ENCODE measurements at places on chromosomes 5 and 9. TPM values are rescaled to one million over a fixed set of nuclear protein-coding genes. Genes with fewer than 3 reads are reported as not detected.

GRCh38 chr5:176381979-176382378 lies 6.4 kb downstream of the NOP16 start:
- no peak for DNase-seq

DNA sequence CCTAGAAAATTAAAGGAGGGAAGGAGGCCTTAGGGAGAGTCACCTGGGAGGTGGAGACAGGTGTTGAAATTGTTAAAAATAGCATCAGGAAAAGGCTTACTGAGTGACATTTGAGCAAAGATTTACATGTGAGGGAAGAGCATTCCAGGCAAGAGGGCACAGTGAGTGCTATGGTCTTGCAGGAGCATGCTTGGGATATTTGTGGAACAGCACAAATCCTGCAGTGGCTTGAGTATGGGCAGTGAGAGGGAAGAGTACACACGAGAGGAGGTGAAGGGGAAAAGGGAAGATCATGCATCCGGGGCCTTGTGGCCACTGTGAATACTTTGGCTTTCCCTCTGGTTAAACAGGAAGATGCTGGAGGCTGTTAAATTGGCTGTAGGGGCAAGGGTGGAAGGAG lies 36.6 kb downstream of the ACER2 start:
- no peak for DNase-seq

DNA sequence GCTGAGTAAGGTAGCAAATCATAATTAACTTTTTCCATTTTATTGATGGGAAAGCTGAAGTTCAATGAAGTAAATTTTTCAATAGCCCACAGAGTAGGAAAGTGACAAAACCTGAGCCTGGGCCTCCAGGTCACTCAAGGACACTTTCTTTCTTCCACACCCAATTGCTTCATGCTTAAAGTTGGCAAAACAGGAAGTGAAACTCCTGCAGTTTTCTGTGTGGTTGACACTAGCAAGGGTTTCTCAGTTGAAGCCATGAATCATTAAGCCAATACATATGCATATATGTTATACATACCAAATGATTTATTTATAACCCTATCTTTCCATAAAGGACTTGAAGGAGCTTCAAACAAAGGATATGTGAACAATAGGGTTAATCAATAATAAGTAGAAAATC lies 13.9 kb downstream of the TLR4 start:
- no peak for DNase-seq

ACTBL2 gene
- total RNA-seq = not detected

LMX1B gene
- 0.05 TPM for total RNA-seq

- no peak for DNase-seq
Measured at GRCh38 chr9:136107953-136108647, 10.6 kb downstream of the TMEM250 start.

DNA sequence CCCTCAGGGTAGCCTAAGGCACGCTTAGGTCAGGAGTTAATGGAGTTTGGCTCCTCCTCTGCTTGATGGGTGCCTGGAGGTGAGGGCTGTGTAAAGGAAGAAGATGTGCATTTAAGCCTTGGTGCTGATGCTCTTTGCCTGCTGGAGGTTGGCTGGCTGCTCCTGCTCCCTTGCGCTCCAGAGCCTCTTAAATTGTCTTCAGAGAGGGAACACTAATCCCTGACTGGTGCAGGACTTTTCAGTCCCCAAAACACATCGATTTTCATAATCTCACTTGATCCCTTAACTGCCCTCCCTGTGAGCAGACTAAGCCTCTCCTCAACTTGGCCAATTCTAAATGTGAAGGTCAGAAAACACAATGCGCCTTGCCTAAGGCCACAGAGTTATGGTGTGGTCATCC lies 16.2 kb upstream of the TCOF1 start:
- DNase-seq = no peak

DNA sequence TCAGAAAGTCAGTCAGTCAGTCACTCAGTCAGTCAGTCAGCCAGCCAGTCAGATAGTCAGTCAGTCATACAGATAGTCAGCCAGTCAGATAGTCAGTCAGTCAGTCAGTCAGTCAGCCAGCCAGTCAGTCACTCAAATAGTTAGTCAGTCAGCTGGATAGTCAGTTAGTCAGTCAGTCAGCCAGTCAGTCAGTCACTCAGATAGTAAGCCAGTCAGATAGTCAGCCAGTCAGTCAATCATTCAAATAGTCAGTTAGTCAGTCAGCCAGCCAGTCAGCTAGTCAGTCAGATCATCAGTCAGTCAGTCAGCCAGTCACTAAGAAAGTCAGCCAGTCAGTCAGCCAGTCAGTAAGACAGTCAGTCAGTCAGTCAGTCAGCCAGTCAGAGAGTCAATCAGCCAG lies 477.1 kb downstream of the AGTPBP1 start:
- no peak for DNase-seq

FGF1 gene
- 0.99 TPM for total RNA-seq

CCNB1 gene
- total RNA-seq = 106 TPM

- DNase-seq = no peak
Measured at GRCh38 chr5:133818869-133819600, 149.4 kb downstream of the C5orf15 start.

- no peak for DNase-seq
Measured at GRCh38 chr5:154157483-154158378, 32.8 kb upstream of the GALNT10 start.

DNA sequence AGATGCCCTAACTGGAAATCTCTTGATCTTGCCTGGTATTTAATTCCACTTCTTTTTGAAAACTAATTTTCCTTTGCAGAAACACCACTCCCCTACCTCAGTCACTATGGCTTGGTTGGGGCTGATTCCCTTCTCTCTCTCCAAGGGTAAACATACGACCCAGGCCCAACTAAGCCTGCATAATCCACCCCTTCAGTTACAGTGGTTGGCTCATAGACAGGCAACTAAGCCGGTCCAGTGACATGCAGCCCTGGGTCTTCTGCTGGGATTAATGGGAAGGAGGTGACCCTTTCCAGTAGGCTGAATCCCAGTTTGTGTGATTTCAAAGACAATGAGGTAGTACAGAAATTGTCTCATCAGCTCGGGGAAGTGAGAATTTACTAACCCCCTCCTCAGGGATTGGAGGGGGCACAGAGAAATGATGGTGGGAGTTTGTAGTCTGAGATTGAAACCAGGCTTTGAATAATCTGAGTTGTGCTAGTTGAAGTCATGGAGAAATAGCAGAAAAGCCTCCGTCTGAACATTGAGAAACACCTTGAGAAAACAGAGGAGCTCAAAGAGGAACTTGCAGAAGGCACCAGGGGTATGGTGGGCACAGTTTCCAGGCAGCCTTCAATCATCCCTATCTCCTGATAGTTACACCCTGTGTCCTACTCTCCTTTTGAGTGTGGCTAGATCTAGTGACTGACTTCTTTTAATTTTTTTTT lies 148.9 kb downstream of the GCNT1 start:
- no peak for DNase-seq

GRCh38 chr9:95952471-95952870 lies 77.0 kb downstream of the ERCC6L2 start:
- DNase-seq = no peak

- no peak for DNase-seq
Measured at GRCh38 chr9:96031366-96031824, 155.9 kb downstream of the ERCC6L2 start.

GRCh38 chr9:70761139-70761670 lies 346.7 kb upstream of the KLF9 start:
- no peak for DNase-seq

C1QTNF2 gene
- 0.61 TPM for total RNA-seq

- no peak for DNase-seq
Measured at GRCh38 chr5:3179220-3179619, 416.4 kb upstream of the IRX1 start.

S1PR3 gene
- 5.9 TPM for total RNA-seq

GRCh38 chr5:67141644-67142043 lies 55.0 kb downstream of the CD180 start:
- DNase-seq = no peak

- peak; percentile 61 for DNase-seq
Measured at GRCh38 chr5:145825751-145826180, 9.4 kb downstream of the PRELID2 start.

DNA sequence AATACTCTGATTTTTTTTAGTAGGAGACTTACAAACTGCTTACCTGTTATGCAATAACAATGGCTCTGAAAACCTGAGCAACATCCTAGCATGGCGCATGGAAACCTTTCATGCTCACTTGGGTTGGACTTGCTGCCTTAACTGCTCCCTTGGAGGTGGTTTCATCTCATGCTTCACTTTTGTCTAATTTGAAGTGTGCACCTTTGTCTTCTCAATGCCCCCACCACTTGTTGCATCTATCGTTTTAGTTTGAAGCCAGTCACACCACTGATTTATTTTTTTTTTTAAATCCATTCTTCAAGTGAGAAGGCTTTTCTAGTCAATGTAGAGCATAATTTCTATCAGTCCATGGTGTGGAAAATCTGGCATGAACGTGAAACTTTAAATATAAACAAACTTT lies 63.2 kb downstream of the CFAP90 start:
- DNase-seq = no peak

- no peak for DNase-seq
Measured at GRCh38 chr5:170186156-170186555, 46.6 kb upstream of the C5orf58 start.

PRLR gene
- 1.7 TPM for total RNA-seq

- no peak for DNase-seq
Measured at GRCh38 chr5:32542216-32543059, 42.9 kb upstream of the SUB1 start.

DNA sequence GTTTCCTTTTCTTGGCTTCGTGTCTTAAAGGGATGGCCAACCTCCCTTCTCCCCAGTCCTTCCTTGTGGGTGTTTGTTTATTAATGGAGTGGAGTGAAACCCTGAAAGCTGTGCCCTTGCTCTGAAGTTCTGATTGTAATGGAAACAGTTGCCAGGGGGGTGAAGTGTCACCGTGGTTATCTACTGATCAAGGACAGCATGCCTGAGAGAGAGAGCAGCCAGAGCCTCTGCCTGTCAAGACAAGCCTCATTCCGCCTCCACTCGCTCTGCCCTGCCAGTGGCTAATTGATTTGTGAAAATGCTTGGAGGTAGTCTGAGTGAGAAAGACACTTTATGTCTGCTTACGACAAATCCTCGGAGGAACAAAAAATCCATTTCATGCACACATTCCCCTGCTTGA lies 143.7 kb upstream of the SLC30A5 start:
- no peak for DNase-seq

SLC45A2 gene
- total RNA-seq = not detected

- no peak for DNase-seq
Measured at GRCh38 chr9:127366594-127366993, 30.4 kb upstream of the SLC2A8 start.

IFNB1 gene
- 0.05 TPM for total RNA-seq

- no peak for DNase-seq
Measured at GRCh38 chr5:3373391-3373790, 222.2 kb upstream of the IRX1 start.

MEGF10 gene
- 1.1 TPM for total RNA-seq

GRCh38 chr9:130297371-130297770 lies 31.8 kb downstream of the HMCN2 start:
- no peak for DNase-seq

SLC6A7 gene
- under 0.01 TPM for total RNA-seq

PDE6A gene
- total RNA-seq = under 0.01 TPM

DNA sequence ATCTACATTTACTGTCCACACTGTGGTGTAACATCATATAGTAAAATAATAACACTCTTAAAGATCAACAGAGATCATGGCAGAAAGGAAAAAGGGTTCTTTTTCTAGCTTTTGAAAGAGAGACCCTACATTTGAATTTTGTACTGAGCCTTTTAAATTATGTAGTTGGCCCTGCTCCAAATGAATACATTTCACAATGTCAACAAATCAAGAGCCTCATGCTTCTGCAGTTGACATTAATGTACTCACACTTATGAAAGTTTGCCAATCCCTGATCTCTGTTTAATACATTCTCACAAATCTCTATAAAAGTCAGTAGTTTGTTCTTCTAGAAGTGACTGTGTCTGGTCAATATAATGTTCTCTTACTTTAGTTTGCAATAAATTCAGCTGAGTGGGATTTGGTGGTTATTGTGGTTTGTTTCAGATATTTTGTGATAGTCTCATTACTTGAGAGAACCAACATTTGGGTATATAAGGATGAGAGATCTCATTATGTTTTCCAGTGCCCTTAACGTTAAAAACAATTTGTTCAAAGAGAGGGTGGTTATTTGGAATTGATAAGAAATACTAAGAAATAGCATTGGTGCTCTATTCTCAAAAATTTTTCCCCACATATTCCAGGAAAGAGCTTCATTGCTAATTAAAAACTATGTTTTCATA lies 277.8 kb upstream of the FTMT start:
- no peak for DNase-seq

GNA14 gene
- total RNA-seq = 0.47 TPM

GRCh38 chr5:67425514-67425913 lies 228.9 kb upstream of the CD180 start:
- no peak for DNase-seq
